Stimulated activated CD8-positive, alpha-beta memory T cell treated with anti-CD3 and anti-CD28 coated beads, Interleukin-15, amount 100 ng/mL, for 4 hours (primary cell): ENCODE measurements at places on chromosomes 2 and 18.

- DNase-seq: no peak
Measured at GRCh38 chr18:5463390-5463789, 80.4 kb downstream of the EPB41L3 start.

DNA sequence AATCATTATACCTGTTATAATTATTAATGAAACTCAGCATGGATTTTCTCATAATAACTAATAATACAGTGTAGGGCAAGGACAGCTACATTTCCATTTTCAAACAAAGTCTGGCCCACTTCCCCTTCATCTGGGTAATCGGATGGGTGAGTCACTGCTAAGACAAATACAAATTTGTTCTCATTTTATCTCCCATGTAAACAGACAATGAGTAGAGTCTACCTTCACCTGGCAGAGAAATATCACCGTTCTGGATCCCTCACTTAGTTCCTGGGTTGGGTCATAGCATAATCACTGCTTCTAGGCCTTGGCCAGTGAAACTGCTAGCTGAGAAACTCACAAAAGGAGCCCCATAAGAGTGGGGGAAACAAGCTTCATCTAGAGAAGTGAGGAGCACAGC, 9.2 kb downstream of the CNTNAP5 start:
- no peak for DNase-seq

DNA sequence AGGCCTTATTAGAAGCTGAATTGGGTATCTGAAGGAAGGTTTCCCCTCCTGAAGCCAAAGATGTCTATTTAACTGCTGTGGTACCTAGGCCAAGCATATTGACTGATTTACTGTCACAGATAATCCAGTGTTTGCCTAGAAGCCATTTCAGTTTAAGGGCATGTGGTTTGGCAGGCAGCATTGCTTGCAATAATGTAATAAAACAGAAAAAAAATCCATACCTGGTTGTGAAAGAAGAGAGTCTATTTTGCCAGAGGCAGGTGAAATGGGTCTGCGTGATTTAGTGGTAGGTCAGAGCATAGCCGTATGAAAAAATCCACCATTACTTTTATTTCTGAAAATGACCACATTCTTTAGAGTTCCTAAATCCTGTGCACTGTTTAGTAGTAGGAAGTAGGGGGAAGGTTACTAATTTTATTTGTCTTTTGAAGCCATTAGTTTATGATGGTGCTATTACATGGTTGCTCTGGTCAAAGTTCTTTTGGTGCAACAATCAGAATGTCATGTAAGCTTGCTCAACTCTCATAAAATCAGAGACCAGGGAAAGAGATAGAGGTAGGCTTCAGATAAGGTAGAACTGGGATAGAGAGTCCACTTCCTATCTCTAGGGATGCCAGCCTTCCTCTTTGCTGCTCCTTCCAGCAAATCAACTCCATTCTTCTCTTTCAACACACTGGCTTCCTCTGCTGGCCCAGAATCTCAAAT, 343.4 kb downstream of the GPD2 start:
- DNase-seq: no peak

DNA sequence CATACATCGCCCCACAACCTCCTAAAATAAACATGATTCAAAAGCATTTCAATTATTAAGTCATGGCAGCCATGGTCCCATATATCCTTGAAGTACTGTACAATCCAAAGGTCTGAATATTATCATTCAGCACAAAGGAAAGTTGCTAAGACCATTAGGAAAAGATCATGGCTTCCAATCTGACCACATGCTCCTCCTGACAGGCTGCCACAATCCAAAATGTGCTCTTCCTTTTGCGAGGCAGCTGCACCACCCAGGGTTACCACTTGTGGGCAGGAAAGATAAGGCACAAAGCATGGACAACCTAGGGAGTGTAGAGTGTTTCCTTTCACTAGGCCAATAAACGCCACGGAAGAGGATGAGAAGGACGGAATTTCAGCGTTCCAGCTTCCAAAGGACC, 5.4 kb downstream of the BOLA3 start:
- DNase-seq: no peak

- no peak for DNase-seq
Measured at GRCh38 chr18:6661692-6662415, 67.7 kb upstream of the ARHGAP28 start.

- no peak for DNase-seq
Measured at GRCh38 chr2:239255628-239256349, 145.0 kb downstream of the HDAC4 start.

GRCh38 chr18:43396266-43396665, 119.0 kb upstream of the SYT4 start:
- no peak for DNase-seq

GRCh38 chr2:173881461-173881860, 83.7 kb downstream of the SP3 start:
- DNase-seq: no peak

DNA sequence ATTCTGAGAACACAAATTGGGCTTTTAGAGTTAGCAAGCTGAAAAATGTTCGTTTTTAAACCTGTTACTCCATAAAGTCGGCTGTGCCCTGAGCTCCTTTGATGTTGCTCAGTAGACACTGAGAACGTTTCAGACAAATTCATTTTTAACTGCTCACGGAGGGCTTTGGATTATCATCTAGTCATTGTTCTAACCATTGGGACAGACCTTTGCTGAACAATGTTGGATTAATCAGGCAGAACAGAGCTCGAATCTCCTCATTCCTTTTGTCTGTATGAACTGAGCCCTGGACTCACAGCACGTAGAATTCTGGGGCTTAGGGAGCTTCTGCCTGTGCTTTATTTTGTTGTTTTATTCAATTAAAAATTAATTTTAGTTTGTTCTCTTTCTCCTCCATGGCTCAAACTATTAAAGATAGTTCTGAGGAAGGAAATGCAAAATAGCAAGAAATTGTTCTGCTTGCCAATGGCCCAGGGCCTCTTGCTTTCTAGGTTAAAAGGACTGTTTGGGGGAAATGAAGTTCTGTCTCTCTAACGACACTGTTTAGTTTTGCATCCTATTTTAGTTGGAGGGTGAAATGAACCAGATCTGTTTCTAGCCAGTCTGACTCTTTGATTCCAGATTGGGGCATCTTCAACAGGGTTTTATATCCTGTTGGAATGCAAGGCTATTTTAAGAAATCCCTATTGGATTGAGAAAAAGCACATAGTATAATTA, 114.7 kb upstream of the CXCR4 start:
- no peak for DNase-seq

GRCh38 chr2:222569826-222570225, 86.1 kb downstream of the FARSB start:
- DNase-seq: no peak

DNA sequence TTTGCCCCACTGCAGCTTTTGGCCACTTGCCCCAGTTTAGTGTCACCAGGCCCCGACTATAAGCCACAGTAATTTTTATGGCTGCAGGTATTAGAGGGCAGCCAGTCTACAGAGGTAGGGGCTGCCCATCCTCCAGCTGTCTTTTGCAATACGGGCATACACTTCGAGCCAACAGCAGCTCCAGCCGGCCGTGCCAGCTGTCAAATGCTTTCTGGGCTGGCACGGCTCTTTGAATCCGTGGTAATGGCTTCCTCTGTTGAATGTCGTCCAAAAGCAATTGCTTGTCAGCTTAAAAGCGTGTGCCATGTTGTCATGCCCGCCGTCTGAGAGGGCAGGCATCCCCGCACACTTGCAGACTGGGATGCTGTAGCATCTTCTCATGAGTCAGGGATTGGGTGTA, 41.3 kb downstream of the BCL2L11 start:
- DNase-seq: no peak

DNA sequence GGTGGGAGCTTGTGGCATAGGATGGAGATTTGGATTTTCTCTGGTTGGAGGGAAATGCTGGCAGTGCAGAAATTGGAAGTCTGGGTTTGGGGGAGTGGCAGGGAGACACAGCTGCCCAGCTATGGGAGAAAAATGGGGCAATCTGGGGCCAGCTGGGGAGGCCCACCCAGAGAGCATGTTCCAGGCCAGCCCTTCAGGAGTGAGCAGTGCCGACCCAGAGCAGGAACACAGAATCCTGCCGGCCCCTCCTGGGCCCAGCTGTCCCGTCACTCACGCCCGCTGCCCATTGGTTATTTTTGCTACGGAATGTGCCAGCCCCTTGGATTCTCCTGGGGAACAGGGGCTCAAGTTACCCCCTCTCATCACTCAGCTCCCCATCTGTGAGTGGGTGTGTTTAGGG, 4.9 kb downstream of the SPEG start:
- no peak for DNase-seq

DNA sequence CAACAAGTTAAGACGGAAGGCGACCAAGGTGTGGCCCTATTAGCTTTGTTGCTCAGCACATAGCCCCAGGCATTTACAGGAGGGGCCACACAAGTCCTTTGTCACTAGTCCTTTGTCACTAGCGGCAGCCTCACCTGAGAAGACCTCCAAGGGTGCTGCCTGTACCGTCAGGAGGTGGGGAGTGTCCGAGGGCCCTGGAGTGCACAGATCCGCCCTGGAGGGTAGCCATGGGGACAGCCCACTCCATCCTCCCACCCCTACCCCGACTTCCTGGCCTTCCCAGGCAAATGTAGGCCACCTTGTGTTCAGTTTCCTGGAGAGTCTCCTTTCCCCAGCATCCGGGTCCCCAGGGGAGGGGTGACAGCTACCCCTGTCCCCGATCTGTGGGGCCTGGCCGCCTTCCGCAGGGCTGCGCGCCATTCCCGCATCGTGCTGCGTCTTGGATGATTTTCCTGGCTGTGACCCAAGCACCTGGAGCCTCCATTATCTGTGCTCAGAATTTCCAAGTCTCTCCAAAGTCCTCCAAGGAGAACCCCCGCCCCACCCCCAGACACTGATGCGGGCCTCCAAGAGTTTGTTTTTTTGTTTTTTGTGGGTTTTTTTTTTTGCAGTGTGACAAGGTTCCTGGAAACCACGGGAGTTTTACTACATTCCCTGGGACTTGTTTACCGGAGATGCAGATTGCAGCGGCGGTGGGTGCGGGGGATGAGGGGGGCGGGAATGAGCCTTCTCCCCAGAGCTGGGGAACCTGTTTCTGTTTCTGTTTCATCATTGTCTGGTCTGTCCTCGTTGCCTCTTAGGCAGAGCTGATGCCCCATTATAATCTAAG, 28.6 kb downstream of the TEX44 start:
- DNase-seq: no peak

GRCh38 chr2:36338827-36339145, 16.8 kb upstream of the CRIM1 start:
- DNase-seq: no peak

DNA sequence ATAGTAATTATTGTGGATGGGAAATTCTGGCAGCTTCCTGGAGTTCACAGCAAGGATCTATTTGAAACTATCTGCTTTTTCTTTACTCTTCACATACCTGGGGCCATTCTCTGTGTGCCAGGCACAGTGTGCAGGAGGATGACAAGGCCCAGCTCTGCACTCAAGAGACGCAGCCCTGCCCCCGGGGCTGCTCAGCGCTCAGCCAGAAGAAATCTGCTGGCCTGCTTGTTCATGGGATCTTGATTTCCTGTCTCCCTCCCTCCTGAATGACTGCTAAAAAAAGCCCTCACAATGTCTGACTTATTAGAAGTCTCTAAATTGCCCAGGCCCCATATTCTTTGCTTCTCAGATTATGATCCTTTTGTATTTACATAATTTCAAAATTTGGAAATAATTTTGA, 210.9 kb downstream of the DCDC2C start:
- no peak for DNase-seq

- DNase-seq: no peak
Measured at GRCh38 chr18:3595369-3596273, 145.6 kb downstream of the TGIF1 start.

GRCh38 chr18:27695052-27695451, 481.9 kb downstream of the CDH2 start:
- DNase-seq: no peak

DNA sequence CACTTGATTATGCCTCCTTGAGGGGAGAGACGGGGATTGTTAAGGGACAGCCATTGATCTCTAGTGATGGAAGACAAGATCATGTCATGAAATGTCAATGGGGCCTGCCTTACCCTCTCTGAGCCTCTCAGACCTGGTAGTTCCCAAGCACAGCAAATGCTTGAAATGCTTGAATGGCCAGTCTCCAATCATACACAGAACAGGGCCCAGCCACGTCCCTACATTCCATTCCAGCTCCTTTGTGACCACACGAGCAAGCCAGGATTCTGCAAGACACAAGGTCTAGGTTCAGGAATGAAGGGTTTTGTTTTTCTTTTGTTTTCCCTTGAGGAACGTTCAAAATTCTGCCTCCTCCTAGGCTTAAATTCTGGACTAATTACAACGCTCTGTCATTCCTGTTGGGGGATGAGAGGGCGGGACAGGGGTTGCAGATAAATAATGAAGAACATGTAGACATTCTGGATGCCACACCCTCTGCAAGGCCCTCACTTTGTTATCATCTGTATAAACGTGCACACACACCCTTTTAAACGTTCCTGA, 98.1 kb upstream of the YPEL5 start:
- DNase-seq: no peak

GRCh38 chr2:188853307-188853706, 120.9 kb upstream of the COL3A1 start:
- no peak for DNase-seq

- DNase-seq: no peak
Measured at GRCh38 chr2:8132879-8133278, 549.0 kb upstream of the ID2 start.

DNA sequence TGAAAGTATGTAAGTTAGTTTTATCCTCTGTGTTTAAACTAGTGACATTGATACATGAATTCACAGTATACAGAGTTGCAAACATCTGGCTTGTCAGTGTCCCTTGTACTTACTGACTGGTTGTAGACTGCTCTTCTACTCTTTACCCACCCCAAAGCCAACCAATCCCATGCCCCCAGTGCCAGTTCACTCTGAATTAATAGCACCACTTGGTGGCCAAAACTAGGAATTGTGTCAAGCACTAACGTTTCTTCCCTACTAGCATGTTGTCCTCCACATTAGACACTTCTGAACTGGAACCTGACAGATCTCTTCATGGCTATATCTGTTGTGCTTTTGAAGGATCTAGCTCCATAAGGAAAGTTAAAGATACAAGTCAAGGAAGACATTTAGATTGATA, 27.2 kb upstream of the OTX1 start:
- DNase-seq: no peak

GRCh38 chr18:63999871-64000270, 30.0 kb downstream of the SERPINB8 start:
- no peak for DNase-seq

DNA sequence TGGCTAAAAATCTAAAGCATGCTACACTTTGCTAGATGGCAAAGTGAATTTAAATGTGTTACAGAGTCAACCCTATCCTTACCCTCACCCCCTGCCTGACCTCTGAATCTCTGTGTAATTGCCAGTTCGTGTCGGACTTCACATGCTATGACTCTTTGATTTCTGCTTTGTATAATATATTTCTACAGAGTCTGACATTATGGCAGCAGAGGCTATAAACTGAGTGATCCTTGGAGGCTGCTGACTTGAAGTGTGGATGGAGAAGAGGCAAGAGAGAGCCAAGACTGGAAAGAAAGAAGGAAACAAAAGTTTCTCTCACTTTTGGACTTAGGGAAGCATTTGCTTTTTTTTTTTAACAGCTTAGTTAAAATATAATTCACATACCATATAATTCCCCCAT, 89.9 kb upstream of the CYP26B1 start:
- DNase-seq: no peak

GRCh38 chr2:69013142-69013839, at the start of gene ANTXR1:
Gene ANTXR1, plus strand, starts transcription at chr2:69013179. Its CDS starts 321 bp downstream, at chr2:69013500.
- DNase-seq: no peak

GRCh38 chr18:34928088-34928753, 113.0 kb upstream of the MAPRE2 start:
- no peak for DNase-seq

- DNase-seq: no peak
Measured at GRCh38 chr2:144678736-144679135, 158.8 kb upstream of the ZEB2 start.
